ENCODE measurements at places on chromosomes 2 and 18. TPM values are rescaled to one million over a fixed set of nuclear protein-coding genes. Genes with fewer than 3 reads are reported as not detected.

- DNase-seq = no peak
Observed at GRCh38 chr2:70144443-70145143, 46.2 kb downstream of the C2orf42 start.

GRCh38 chr2:45403036-45403435 is 208.0 kb downstream of the SRBD1 start:
- no peak for DNase-seq

NTSR2 gene
- not detected for total RNA-seq

UXS1 gene
- total RNA-seq = 52.5 TPM

GRCh38 chr2:228318218-228318617 is 136.7 kb upstream of the SPHKAP start:
- peak; percentile 14 for DNase-seq

CNTNAP5 gene
- total RNA-seq = not detected

GRCh38 chr2:6913415-6914157 is 3.6 kb upstream of the RNF144A start:
- no peak for DNase-seq
